ENCODE measurements at places on chromosomes 13 and 19. TPM values are rescaled to one million over a fixed set of nuclear protein-coding genes. Genes with fewer than 3 reads are reported as not detected.
A peak's percentile ranks its signal among the peaks of the same experiment; 100 is the strongest.

The CERS1 gene
- total RNA-seq: 7.0 TPM

The CCDC70 gene
- total RNA-seq: not detected

The DYRK1B gene
- 0.98 TPM for total RNA-seq

DNA sequence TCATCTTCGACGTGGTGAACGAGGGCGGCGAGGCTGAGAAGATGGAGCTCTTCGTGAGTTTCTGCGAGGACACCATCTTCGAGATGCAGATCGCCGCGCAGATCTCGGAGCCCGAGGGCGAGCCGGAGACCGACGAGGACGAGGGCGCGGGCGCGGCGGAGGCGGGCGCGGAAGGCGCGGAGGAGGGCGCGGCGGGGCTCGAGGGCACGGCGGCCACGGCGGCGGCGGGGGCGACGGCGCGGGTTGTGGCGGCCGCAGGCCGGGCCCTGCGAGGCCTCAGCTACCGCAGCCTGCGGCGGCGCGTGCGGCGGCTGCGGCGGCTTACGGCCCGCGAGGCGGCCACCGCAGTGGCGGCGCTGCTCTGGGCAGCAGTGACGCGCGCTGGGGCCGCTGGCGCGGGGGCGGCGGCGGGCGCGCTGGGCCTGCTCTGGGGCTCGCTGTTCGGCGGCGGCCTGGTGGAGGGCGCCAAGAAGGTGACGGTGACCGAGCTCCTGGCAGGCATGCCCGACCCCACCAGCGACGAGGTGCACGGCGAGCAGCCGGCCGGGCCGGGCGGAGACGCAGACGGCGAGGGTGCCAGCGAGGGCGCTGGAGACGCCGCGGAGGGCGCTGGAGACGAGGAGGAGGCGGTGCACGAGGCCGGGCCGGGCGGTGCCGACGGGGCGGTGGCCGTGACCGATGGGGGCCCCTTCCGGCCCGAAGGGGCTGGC lies 52.6 kb downstream of the MAP4K1 start:
- no peak for DNase-seq

DNA sequence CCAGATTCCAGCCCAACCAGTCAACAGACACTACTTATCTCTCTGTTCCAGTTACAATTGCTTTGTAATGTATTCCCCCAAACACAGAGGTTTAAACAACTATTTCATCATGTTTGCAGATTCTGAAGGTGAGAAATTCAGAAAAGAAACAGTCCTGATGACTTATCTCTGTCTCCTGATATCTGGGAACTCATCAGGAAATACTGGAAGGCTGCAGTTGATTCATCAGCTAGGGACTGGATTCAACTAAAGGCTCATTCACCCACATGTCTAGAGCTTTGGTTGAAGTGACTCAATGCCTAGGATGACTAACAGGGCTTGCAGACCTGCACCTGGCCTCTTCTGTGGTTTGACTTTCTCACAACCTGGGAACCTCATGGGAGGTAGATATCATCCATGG lies 56.6 kb upstream of the GPC6 start:
- no peak for DNase-seq

- DNase-seq: no peak
Measured at GRCh38 chr19:52028780-52029123, 573 bp upstream of the ZNF614 start.

GRCh38 chr19:19540064-19540714 lies 2.1 kb downstream of the CILP2 start:
- no peak for DNase-seq

- DNase-seq: no peak
Measured at GRCh38 chr13:51584731-51585672, 740 bp downstream of the WDFY2 start.

- no peak for DNase-seq
Measured at GRCh38 chr19:32566246-32566830, 14.7 kb upstream of the PDCD5 start.

The PSENEN gene
- 70.6 TPM for total RNA-seq

DNA sequence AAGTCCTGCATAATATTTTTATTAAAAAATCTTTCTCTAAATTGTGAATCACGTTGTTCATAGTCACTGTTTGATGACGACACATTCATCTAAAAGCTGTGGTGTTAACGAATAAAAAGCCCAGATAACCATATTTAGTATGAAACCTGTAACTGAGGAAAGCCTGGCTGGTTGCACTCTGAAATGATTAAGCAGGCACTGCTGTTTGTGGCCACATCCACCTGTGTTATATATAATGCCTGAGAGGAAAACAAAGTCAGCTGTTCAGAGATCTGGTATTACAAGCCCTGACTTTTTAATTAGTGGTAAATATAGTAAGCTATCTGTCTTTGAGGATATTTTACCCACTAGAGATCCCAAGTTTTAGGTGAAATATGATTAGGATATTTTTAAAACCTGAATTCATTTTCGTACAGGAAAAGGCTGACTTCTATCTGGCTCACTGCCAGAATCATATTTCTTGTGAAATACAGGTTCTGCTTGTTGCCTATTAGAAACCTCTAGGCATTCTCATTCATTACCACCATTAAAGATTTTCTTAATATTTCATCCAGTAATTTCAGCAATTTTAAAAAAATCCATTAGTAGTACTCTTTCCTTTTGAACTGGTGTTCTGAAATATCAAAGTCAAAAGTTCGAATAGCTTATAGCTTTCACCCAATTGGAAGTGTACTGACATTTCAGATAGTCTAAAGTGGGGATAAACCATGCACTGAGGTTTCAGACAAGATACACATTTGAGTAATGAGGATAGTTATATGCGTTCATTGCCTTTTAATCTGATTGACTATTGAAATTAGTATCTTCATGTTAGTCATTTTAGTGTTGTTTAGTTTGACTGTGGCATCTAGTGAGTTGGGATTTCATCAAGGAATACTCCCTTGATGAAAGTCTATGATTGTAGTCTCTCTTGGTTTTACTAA lies 79.7 kb downstream of the LMO7 start:
- no peak for DNase-seq

The SIGLECL1 gene
- not detected for total RNA-seq

DNA sequence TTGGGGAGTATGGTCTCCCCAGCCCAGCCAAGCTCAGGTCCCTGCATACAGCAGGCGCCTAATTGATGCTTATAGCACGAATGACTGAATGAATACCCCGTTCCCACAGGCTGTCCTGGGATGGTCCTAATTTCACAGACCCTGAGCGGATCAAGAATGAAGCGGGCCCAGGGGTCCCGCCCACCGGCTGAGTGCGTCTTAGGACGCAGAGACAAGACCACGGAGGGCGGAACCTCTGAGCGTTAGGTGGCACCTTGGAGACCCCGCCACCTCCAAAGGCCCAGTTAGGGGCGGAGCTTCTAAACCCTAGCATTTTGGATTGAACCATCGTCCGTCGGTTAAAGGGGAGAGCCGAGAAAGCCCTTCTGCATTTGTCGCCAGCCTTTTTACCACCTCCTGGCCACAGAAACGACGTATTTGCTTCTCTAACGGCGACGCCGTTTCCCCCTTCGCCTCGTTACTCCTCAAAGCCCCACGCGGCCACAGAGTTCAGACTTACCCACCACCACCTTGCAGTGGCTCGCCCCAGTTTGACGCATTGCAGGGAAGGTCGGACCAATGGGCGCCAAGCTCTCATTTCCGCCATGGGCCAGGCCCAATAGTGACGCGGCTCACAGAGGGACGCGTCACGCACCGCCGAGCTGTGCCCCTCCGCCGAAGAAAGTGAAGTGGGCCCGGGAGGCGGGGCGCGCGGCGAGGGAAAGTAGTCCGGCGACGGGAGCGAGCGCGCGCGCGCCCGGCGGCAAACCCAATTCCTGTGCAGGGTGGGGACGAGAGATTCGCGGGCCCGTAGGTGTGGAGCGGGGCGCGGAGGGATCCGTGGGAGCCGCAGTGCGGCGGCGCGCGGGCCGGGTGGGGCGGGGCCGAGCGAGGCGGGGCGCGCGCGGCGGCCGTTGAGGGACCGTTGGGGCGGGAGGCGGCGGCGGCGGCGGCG lies 479 bp upstream of the CALM3 start:
- peak; percentile 91 for DNase-seq

- no peak for DNase-seq
Measured at GRCh38 chr19:1263188-1263587, 5.9 kb upstream of the CIRBP start.

- DNase-seq: no peak
Measured at GRCh38 chr13:96993634-96994016, 651 bp downstream of the OXGR1 start.

The FLT3 gene
- not detected for total RNA-seq

The SOX1 gene
- not detected for total RNA-seq

The KIR2DL1 gene
- not detected for total RNA-seq

DNA sequence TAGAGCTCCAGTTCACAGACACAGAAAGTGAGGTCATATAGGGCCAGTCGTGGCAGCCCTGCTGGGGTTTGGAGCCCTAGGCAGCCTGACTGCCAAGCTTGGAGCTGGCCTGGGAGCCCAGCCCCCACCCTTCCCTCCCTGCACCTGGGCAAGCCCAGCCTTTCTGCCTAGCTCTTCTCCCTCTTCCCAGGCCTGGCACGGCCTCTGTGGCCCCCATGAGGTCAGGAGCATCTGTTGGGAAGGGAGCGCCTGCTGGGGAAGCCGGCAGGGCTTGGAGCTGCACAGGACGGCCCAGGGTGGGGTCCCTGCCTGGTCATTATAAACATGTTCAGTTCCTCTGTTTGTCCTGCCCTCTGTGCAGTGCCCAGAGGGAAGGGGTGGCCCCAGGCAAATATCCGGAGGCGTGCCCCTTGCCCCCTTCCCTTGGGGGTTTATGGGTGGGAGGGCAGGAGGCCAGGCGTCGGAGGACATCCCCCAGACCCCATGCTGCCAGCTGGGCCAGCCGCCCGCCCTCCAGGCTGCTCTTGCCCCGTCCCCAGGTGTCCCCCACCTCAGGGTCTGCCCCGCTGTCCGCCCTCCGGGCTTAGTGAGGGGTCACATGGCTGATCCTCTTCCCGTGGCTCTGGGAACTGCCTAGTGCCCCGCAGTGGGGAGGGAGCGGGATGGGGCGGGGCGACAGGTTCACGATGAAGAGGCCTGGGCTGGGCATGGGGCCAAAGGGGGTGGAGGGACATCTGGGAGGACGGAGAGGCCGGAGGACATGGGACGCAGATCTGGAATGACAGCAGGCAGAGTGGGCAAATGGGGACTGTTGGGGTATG lies 30.0 kb upstream of the NCCRP1 start:
- no peak for DNase-seq

DNA sequence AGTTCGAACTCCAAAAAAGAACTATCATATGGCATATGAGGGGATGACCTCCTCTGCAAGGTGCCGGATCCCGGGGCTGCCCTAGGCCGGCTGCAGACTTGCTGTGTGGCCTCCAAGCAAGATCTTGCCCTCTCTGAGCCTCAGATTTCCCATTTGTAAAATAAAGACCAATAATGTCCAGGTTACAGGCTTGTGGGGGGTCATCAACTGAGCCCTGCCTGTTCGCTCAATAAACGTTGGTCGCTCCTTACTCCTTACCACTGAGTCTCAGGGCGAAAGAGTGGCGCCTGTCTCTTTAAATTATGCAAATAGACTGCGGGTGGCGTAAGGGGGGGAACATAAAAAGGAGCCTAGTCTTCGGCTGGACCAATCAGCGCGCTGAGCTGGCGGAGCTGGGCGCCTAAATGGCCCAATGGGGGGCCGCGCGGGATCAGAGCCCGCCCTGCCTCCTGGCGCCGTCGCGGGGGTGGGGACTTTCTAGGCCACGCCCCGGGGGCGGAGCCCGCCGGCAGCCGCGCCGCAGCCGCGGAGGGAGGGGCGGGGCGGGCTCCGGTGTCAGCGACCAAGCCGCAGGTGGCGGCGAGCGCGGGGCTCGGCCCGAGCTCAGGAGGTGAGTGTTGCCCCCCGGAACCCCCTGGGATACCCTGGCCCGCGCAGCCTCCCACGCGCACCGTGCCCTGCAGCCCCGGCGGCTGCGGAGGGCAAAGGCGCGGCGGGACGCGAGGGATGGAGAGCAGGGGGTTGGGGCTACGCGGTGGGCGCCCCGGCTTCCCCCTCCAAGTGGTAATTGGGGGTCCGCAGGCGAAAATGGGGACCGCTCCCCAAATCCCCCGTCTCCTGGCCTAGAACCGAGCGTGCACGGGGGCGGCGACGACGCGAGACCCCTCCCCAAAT lies 3.8 kb upstream of the FCHO1 start:
- DNase-seq: peak; percentile 86

DNA sequence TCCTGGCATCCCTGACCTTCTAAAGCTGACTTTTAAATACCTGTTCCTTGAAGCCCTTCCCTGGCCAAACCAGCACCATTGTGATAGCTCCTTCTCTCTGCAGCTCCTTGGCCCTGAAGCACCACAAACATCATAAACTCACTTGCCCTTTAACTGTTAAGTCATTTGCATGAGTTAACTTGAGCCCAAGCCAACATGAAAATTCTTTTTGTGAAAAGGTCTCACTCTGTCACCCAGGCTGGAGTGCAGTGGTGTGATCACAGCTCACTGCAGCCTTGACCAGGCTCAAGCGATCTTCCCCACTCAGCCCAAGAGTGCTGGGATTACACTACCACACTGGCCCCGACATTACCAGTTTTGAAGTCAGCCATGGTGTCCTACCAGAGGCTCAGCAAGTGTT lies 87.8 kb downstream of the ZIC5 start:
- no peak for DNase-seq

DNA sequence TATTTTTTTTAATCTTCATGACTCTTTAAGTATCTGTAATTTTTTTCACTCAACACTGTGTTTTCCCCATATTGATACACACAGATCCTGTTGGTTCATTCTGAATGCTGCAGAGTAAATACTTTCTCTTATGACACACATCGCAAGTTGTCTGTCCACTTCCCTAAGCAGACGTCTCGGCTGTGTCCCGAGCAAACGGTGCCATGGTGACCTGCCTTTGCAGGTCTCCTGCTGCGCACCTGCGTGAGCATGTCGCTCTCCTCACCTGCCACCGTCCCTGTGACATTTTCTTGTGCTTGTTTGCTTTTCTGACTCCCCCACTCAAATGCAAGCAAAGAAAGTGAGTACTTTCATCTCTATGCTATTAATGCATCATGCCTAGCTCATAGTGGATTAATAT lies 57.8 kb downstream of the CCDC70 start:
- no peak for DNase-seq

DNA sequence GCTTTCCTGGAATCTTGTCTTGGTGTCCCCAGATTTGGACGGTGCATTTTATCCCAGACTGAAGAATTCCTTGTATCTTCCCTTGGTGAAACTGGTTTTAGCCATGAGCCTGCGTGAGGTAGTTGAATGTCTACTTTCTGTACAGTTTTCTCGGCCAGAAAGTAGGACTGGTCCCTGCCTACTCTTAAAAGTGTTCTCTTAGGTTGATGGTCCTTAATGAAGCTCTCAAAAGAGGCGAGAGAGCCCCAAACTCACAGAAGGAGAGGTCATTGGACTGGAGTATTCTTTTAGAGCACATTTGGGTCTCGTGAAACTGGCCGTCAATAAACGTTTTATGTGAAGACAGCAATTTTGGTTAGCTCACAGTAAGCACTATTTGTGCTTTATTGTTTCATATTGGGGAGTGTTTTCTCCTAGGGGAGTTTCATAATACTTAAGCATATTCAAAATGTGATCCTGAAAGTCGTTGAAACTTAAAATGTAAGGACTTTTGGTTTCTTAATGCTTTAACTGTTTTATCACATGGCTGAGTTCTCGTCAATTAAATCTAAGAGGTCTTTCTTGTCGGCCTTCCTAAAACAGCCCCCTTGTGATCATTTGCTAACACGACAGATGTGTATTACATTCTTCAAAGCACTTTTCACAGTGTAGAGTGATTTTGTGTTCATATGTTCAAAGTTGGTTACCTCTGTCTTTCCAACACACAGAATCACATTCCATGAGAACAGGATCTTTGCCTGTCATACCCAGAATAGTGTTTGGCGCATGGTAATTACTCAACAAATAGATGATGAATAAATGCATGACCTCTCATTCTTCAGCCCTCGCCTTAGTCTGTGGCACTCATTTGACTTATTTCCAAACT lies 889 bp downstream of the GTF2F2 start:
- no peak for DNase-seq

The CBY2 gene
- total RNA-seq: 1.1 TPM
